ENCODE measurements at places on chromosomes 3 and 15.

- DNase-seq: no peak
Measured at GRCh38 chr3:23333633-23334032, 130.5 kb downstream of the UBE2E2 start.

DNA sequence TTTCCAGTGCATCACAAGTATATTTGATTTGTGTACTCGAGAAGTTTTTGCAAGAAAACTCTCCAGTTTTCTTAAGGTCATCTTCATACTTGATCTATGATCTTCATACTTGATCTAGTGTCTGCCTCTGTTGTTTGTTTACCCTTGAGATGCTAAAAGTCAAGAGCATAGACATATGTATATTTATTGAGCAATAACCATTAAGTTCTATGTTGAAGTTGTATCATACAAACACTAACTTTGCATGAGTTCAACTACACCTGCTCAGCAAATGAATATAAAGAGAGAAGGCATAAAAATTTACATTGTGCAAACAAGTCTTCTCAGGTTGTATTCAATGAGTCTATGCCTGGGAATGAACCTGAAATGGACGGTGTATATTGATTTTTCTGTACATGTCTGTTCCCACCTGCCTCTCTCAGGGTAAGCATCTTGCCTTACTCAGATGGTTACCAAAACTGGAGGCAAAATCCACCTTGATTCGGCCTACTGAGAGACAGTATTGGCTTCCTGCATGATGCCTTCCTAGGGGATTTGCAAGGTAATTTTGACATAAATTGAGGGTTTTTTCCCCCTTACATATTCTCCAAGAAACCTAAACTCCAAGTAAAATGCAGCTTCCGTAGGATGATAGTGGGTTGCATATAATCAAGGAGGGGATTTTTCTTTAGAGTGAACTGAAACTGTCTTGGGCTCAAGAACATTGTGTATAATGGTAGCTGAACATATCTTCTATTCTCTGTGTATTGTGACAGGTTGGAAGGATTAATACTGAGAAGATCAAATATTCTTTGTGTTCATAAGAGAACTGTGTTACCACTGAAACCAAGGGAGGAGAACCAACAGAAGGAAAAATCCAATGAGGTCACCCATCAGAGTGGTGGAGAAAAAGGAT, 110.4 kb downstream of the FILIP1L start:
- DNase-seq: no peak

DNA sequence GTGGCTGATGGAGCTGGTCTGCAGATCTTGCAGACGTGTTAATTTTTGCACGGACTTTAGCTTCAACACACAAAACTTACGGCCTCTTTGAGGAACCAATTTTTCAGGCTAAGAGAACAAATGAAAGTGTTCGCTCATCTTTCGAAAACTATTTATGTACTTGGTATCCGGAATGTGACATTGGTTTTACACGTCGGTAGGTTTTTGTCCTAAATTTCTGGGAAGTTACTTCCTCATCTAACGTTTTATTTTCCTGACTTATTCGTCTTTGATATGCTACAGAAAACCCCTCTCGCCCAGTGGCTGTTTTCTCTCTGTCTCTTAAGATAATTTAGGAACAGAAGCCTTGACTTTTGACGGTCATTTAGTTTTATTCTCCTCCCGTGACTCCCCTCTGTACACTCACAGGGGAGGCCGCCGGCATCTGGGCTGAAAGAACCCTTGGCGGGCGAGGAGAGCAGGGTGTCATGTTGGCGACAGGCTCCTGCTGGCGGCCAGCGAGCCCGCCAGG, 834 bp upstream of the GREM1 start:
- no peak for DNase-seq

DNA sequence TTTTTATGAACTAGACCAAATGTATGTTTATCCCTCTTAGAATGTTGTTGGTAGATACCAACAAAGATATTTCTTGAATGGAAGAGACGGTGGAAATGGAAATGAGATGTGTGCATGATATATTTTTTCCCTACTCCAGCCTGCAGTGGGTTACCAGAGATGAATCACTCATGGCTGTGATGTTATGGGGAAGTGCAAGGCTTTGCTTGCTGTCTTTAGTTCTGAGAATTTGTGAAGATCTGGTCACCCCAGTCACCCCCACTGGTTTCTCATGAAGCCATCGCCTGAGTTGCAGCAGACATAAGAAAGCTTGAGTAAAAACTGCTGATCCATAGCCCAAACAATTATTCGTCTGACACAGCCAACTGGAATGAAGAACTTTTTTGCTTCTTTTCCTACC, 78.1 kb upstream of the EOMES start:
- DNase-seq: no peak
